ENCODE measurements at places on chromosomes 7 and 10.

DNA sequence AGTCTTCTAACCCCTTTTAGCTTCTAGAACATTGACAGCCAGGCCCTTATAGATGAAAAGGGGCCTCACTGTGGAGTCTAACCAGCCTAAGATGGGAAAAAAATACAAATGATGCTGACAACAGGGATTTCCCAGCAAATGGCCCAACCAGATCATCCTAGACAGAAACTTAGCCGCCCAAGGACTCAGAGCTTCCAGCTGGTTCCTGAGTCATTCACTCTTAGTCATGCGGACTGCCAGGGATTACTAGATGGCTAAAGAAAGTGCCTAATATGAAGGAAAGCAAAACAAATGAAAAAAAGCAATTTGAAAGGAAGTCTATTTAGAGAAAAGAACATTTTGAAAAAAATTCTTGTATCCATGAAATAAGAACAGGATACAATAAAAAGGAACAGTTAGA is 23.7 kb downstream of the TSPAN14 start:
- peak overlapping the region; percentile 85 for H3K27ac ChIP-seq
- DNase-seq: peak; percentile 59
- no peak overlapping the region for H3K4me3 ChIP-seq

DNA sequence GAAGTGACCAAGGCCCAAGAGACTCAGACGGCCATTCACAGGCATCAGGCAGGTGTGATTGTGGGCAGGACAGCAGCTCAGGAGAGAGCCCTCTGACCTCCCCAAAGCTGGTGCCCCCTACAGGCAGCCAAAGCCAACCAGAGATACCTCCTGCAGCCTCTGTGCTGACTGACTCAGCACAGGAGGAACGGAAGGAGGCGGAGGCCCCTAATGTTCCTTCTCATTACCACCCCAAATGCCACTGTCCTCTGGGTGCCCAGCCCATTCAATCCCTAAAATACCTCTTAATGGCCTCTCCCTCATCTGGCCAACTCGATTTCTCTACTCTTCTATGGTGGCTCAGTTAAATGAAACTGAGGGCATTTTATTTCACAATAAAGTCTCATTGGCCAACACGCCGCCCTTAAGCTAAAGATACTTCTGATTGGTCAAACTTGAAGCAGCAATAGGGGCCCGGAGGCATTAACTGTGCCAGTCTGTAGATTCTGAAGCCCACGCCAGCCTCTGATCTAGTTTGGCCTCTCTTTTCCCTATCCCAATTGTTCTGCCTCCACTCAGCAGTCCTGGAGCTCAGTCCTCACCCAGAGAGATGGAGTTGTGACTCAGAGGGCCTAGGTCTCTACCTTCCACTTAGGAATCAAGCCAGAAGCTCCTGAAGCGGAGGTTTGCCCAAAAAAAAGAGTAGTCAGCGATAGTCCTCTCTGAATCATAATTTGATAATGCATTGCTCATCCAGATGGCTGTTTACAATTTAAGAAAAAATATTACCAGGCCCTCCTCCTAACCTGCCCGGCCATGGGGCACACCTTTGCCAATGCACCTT is 1.2 kb downstream of the CYREN start:
- peak overlapping the region; percentile 96 for H3K4me3 ChIP-seq
- DNase-seq: peak; percentile 84
- peaks cover 40% of the 10 kb centered on the region for H3K36me3 ChIP-seq
- peak overlapping the region; percentile 99 for H3K27ac ChIP-seq
- peaks cover 45% of the 10 kb centered on the region for H3K4me1 ChIP-seq

- H3K27me3 ChIP-seq: peaks cover 3% of the 10 kb centered on the region
- no peak for DNase-seq
- H3K27ac ChIP-seq: no peak overlapping the region
- H3K4me1 ChIP-seq: no peaks in the 10 kb centered on the region
- no peaks in the 10 kb centered on the region for H3K36me3 ChIP-seq
Observed at GRCh38 chr7:113209449-113210203, 91.3 kb upstream of the SMIM30 start.

DNA sequence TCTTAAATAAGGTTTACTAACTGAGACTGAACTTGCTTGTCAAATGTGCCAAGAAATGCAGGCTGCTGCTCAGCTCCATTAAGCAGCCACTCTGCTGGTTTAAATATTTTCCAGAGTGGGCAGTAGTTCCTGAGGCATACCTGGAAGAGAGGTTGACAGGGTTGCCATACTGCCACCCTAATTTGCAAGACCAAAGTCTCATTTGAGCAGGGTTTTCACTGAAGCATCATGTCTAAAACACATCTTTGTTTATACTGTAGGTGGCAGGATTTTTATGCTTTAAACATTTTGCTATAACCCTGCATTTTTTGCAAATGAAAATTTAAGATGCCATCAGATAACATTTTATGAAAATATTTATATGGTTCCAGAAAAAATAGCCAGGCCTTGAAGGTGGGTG is 618.0 kb upstream of the LRRTM3 start:
- no peak overlapping the region for H3K4me3 ChIP-seq
- H3K27ac ChIP-seq: no peak overlapping the region
- DNase-seq: no peak
- H3K4me1 ChIP-seq: no peaks in the 10 kb centered on the region
- H3K27me3 ChIP-seq: no peaks in the 10 kb centered on the region

DNA sequence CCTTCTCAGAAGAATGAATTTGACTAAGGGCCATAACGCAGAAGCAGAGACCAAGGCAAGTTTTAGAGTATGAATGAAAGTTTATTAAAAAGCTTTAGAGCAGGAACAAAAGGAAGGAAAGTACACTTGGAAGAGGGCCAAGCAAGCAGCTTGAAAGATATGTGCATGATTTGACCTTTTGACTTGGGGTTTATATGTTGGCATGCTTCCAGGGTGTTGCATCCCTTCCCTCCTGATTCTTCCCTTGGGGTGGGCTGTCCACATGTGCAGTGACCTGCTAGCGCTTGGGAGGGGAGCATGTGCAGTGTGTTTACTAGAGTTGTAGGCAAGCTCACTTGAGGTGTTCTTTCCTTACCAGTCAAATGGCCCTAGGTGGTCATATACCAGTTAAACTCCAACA is 37.9 kb upstream of the LRRN3 start:
- no peak overlapping the region for H3K4me3 ChIP-seq
- H3K4me1 ChIP-seq: peaks cover 9% of the 10 kb centered on the region
- no peaks in the 10 kb centered on the region for H3K27me3 ChIP-seq
- no peak overlapping the region for H3K27ac ChIP-seq
- peaks cover 2% of the 10 kb centered on the region for H3K36me3 ChIP-seq

Data from activated CD4-positive, alpha-beta memory T cell treated with anti-CD3 and anti-CD28 coated beads for 36 hours (primary cell).